ENCODE measurements at places on chromosomes 12 and 14. TPM values are rescaled to one million over a fixed set of nuclear protein-coding genes. Genes with fewer than 3 reads are reported as not detected.

The PLA2G1B gene
- total RNA-seq, result not detected

The PUS1 gene
- total RNA-seq, result 8.0 TPM

The KRT79 gene
- not detected for total RNA-seq

The PMEL gene
- 0.90 TPM for total RNA-seq

The SRGAP1 gene
- 2.6 TPM for total RNA-seq

The KRT75 gene
- not detected for total RNA-seq

The CBX5 gene
- total RNA-seq, result 8.5 TPM

The ENDOU gene
- 0.15 TPM for total RNA-seq

The RASAL1 gene
- total RNA-seq, result not detected

The MIP gene
- total RNA-seq, result not detected

The HOXC13 gene
- total RNA-seq, result not detected

The RNASE7 gene
- not detected for total RNA-seq

The COCH gene
- total RNA-seq, result 0.15 TPM

The ALDH2 gene
- 52.9 TPM for total RNA-seq

The OASL gene
- 0.23 TPM for total RNA-seq

The ZFHX2 gene
- 0.35 TPM for total RNA-seq

The GPHN gene
- 7.4 TPM for total RNA-seq

The KRT6C gene
- total RNA-seq, result not detected

The B3GNT4 gene
- not detected for total RNA-seq

The MANSC4 gene
- not detected for total RNA-seq

The SPIC gene
- total RNA-seq, result not detected

The BEGAIN gene
- not detected for total RNA-seq

The GALNT9 gene
- not detected for total RNA-seq
